ENCODE measurements at places on chromosomes 1 and 21.
A peak's percentile ranks its signal among the peaks of the same experiment; 100 is the strongest.

- DNase-seq: no peak
Measured at GRCh38 chr1:24954631-24955030, 24.6 kb upstream of the RUNX3 start.

GRCh38 chr1:234768569-234769283 lies 158.7 kb upstream of the IRF2BP2 start:
- DNase-seq: peak; percentile 50

DNA sequence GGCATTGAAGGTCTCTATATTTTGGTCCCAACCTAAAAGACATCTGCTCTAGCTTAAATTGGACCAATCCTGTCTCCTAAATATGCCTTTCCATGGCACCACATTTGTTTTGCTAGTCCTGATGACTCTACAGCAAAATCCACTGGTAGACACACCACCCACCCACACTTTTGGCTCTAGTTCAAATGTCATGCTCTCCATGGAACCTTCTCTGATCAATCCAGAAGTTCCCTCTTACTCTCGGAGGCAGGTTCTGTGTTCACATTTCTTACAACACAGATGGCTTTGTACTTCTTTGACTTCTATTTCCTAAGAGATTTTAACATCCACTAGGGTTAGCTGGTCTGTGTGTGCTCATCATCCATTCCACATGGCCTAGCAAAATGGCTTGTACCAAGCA lies 151.3 kb downstream of the APP start:
- no peak for DNase-seq

DNA sequence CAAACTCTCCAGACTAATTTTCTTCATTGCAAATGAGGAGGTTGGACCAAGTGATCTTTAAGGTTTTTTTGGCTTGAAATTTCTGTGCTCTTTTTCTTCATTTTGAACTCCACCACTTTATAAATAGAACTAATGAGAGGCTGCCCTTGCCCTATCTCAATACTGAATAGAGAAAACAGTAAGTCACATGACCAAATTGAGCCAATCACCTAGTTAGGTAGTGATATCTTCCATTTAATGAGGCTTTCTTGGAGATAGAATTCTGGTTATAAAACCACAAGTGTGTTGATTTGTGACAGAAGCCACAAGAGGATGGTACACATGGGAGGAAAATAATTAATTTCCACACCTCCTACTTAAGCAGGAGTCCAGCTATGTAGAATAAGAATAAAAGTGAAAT lies 263.4 kb upstream of the SNX7 start:
- DNase-seq: no peak

DNA sequence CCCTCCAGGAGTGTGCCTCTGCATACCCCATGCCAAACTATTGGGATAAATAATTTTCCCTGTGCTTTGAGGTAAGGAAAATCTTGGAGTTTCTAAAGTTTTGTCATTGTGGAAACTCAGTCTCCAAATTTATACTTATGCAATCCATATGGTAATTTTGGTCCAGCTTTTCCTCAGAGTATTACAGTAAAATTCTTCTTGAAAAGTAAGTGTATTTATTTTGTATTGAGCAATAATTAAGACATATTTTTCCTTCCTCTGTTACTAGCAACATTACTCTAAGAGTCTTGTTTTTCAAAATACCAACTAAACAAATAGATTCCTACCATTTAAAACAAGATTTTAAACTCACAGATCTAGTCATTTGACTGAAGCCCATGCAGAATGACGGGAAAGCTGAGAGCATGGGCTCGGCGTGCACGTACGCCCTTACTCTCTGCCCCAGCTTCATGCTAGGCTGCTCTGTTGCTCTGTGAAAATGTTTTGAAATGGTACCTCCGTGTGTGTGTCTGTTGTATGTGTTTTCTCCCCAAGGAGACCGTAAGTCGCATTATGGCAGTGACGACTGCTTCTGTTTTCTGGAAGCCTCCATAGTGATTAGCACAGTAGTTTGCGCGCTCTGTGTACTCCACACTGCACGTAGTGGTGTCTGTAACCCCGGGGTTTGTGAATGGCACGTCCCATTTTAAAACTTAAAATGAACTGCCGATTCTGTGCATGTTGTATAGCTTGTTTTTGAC lies 165.3 kb downstream of the SDCCAG8 start:
- DNase-seq: no peak

- DNase-seq: no peak
Measured at GRCh38 chr1:29271724-29272123, 35.4 kb downstream of the PTPRU start.

Data from activated CD4-positive, alpha-beta T cell treated with anti-CD3 and anti-CD28 coated beads, Interleukin-2, amount 50 U/mL, for 16 hours (primary cell).